ENCODE measurements at places on chromosomes 4 and X. TPM values are rescaled to one million over a fixed set of nuclear protein-coding genes. Genes with fewer than 3 reads are reported as not detected.

DNA sequence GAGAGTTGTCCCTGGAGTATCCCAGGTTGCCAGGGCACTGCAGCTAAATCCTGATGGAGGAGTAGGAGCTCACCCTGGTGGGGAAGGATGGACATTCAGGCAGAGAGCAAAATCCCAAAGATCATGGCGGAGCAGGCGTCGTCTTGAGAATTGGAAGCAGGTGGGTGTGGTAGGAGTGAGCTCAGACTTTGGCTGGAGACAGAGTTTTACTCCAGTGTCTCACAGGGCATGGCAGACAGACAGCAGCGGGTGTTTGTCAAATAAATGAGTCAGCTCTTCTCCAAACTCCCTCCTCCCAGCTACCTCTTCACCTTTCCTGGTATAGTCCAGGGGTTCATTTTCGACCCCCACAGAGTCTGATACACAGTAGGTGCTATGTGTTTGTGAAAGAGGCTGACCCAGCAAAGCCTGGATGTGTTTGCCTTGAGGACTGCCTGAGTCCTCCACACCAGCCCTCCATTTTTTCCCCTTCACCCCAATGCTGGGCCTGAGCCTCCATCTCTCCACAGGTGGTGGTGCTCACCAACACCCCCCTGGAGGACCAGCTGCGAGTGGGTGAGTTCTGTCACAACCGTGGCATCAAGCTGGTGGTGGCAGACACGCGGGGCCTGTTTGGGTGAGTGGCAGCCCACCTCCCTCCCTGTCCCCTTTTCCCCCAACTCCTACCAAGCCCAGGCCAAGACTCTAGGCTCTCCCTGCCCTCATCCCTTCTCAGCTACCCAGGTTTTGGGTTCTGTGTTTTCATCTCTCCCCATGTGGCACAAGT is 6.9 kb downstream of the UBA1 start:
- DNase-seq, result no peak

SPANXN3 gene
- total RNA-seq, result not detected

- no peak for DNase-seq
Observed at GRCh38 chrX:10254739-10255138, 98.0 kb downstream of the CLCN4 start.

- DNase-seq, result no peak
Observed at GRCh38 chr4:157983300-157983699, 189.5 kb downstream of the GASK1B start.

SUV39H1 gene
- total RNA-seq, result 6.8 TPM

DNA sequence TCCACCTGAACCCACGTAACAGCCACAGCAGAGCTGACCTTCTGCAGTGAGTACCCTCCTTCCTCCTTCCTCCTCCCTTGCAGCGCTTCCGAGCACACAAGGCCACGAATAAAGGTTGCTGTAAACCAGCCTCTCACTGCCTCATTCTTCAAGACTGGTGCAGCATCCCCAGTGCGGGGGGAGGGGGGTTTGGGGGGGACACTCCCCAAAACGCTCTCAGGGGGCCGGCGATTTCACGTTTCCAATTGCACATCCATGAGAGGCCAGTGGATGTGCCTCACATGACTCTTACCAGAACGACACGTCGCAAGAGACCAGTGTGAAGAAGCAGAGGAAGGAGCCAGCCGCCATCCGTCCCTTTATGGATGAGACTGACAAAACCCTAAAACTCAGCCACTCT is 5.2 kb downstream of the DHRSX start:
- no peak for DNase-seq
